ENCODE measurements at places on chromosomes 7 and 10.

- DNase-seq = no peak
Observed at GRCh38 chr7:51456-52068, 140.8 kb upstream of the FAM20C start.

DNA sequence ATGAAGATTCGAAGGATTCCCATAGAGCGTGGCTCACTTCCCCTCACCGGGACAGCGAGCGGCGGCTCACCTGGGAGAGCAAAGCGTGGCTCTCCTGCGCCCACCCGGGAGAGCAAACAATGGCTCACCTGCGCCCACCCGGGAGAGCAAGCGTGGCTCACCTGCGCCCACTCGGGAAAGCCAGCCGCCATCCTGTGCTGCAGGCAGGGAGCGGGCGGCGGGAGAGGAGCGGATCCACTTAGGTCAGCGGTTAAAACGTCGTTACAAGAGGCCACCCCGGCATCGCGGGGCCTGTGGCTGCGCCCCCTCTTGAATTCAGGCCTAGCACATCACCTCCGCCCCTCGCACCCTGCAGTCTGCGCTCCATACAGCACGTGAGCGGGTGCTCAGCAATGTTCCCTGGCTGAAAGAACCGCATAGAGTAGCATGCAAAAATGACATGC, 461 bp upstream of the FIGNL1 start:
- no peak for DNase-seq

DNA sequence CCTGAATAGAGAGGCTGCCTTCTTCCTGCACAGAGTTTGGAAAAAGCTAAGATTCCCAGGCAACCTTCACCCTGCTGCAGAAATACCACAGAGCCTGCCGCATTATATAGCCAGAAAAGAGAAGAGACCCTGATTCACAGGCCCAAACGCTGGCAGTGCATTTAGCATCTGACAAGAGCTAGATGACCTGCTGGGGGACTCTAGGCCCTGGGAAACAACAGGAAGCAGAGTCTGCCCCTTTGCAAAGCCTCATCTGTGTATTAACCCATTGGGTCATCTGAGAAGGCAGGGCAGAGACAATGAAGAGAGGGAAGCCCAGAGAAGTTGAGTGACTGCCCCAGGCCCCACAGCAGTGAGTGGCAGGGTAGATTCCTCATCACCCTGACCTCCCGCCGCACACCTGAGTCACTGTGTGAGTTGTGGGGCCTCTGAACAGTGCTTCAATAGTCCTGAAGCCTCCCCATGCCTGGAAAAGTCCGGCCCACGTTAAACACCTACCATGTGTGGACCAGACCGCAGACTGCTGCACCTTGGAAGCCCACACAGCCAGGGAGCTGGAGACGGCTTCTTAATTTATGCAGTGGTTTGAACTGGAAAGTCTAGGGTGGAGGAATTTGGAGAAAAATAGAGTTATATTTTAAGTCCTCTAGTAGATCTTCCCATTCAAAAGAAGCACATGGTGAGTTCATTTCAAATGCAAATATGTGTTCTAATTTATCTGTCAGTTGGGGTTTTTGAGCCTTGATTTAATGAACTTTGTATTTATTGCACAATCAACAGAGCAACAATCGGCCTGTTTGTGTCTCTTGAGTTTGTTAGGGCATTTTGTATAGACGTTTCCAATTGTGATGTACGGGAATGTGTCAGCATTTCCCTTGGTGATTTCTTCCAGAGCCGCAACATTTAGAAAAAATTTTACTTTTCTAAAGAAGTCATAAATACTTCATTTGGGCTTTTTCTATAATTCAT, 80.4 kb upstream of the GPR26 start:
- no peak for DNase-seq

DNA sequence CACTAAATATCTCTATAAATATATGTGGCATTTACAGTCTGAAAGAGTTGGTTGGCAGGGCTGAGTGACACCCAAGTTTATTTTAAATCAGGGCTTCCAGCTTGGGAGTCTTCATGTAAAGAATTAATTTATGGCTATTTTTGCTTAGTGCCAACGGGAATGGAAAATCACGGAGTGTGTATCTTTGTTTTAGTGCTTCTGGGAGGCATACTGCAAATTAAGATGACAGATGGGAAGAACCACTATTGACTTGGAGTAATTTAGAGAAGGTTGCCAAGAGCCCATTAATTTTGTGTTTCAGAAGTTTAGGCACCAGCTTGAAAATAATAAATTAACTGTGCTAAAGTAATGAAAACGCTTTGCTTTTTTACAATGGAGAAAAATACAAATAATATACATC, 135.2 kb downstream of the GPR37 start:
- no peak for DNase-seq

DNA sequence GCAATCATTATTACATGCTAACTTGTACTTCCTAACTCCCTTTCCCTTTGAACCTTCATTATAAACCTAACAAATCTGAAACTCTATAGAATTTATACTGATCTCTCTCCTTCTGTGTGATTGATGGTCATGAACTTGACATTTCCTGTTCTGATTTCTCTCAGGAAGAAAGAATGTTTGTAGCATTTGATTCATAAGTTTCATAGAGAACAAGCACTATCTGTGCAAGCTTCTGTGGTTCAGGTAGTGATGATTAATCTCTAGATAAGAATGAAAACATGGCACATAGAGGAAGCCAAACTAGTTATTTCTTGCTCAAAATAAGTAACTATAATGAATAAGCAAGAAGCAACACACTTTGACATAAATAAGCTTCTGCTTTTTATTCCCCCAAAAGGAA, 34.2 kb downstream of the TFPI2 start:
- no peak for DNase-seq

GRCh38 chr10:55091691-55092328, 290.8 kb upstream of the PCDH15 start:
- DNase-seq = no peak

- no peak for DNase-seq
Observed at GRCh38 chr7:2063563-2064260, 169.0 kb downstream of the MAD1L1 start.

GRCh38 chr10:108275895-108276685, 1111.6 kb upstream of the SORCS1 start:
- no peak for DNase-seq

DNA sequence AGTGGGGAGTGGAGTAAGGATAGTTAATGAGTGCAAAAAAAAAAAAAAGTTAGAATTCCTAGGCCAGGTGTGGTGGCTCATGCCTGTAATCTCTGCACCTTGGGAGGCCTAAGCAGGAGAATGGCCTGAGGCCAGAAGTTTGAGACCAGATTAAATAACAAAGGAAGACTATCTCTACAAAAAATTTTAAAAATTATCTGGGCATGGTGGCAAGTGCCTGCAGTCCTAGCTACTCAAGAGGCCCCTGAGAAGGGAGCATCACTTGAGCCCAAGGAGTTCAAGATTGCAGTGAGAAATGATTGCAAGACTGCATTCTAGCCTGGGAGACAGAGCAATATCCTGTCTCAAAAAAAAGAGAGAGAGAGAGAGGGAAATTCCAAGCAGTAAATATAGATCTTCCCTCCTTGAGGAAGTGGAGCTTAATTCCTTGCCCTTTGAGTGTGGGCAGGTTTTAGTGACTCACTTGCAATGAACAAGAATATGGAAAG, 19.5 kb upstream of the CSTF2T start:
- DNase-seq = no peak

DNA sequence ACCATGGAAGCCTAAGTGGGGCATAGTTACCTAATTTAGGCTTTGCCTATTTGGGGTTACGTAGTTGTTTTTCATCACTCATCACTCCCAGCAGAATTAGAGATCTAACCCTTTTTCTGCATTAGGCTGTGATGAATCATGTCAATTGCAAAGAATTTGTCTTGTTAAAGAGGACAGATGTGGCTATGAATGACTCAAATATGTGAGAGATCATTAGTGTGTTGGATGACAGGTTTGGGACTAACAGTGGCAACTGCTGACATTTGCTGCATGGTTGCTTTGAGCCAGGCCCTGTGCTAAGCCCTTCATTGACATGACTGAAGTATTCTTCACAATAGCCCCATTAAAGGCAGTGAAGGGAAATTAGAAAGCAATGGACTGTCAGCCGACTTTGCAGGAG, 83.4 kb upstream of the BMPER start:
- no peak for DNase-seq

GRCh38 chr7:142420554-142421362, 162.9 kb upstream of the PRSS58 start:
- no peak for DNase-seq

DNA sequence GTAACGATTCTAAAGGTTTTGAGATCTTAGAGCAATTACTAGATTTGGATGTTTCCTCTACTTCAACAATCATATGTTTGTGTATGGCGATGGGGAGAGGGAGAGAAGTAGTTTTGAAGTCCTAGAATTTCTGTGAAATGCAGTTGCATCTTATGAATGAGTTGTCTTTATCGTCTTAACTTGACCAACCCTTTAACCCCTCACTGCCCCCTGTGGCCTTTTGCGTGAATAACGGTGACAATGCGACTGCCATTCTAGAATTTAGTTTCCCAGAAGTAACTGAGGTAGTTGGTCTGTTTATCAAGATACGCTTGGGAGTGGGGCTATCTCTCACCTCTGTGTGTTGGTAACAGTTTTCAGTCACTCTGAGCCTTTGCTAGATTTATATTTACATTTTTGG, 204.6 kb downstream of the HDAC9 start:
- DNase-seq = no peak

DNA sequence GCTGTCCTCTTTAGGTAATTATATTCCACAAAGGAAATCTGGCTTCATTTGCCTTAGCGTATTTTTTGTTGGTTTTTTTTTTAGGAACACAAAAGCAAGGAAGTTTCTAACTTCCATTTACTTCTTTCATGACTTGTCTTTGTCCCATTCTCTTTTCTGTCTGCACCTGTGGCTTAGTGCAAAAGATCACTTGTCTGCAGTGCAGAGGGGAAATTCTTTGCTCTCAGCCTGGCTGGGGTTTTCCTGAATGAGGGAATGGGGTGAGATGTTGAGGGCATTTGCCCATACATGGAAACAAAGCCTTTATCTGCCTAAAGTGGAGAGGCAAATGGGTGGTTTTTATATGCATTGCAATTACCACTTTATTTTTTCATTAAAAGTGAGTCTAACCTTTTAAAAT, 361.1 kb upstream of the IGFBP3 start:
- DNase-seq = no peak

DNA sequence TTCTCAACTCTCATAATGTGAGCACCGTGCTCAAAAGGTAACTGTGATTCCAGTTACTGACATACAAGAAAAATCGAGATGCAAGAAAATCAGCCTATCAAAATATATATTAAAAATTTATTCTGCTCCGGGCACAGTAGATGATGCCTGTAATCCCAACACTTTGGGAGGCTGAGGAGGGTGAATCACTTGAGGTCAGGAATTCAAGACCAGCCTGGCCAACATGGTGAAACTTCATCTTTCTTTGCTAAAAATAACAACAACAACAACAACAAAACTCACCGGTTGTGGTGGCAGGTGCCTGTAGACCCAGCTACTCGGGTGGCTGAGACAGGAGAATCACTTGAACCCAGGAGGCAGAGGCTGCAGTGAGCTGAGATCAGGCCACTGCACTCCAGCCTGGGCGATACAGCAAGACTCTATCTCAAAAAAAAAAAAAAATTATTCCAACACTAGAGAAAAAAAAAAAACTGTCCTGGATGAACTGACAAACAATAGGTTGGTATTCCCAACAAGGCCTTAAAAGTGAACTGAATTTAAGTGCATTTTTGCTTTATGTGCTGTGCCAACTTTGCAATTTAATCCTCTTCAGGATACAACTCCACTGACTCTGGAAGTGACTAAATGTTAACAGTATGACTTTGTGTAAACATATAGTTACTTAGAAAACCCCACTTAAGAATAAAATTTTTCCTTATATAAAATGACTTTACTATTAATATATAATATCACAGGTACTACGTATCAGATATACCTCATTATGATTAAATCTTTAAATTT, 51.1 kb downstream of the JMJD1C start:
- DNase-seq = no peak

DNA sequence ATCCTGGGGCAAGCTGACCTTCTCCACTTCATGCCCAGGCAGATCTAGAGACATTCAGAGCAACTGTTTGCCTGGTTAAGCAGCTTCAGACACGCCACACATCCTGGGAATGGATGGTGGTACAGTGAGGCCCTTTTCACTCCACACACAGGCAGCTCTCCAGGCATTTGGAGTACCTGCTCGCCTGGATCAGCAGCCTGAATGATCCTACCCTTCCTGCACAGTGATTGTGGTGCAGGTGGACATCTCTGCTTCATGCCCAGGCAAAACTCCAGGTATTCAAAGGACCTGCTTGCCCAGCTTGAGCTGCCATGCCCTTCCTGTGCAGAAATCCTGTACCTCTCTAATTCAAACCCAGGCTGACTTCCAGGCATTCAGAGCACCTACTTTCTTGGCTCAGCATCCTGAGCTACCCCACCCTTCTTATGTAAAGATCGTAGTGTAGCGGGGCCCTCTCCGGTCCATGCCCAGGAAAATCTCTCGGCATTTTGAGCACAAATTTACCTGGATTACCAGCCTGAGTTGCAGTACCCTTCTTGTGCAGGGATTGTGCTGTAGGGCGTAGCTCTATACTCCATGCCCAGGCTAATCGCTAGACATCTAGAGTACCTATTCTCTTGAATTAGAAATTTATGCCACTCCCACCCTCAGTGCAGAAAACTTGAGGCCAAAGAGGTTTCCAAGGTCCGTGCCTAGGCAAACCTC, 972.8 kb downstream of the ANKRD7 start:
- DNase-seq = no peak

DNA sequence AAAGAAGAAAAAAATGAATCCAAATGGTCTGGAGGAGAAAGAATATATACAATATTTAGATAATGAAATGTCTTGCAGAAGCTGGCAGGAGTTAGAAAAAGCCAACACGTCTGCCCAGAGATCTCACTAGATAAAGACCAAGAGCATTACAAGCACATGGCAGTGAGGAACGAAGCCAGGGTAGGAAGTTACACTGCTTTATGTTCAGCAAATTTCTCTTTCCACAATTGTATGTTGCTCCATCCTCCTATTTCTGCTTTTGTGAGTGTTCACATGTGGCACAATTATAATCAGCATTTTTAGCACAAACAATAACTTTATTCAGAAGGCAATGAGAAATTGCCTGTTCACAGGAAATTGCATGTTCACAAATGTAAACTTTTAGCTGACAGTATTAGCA, 53.7 kb downstream of the LRRC17 start:
- no peak for DNase-seq

GRCh38 chr7:29113384-29114102, 32.8 kb downstream of the CPVL start:
- no peak for DNase-seq

- DNase-seq = no peak
Observed at GRCh38 chr7:150751702-150752101, 14.5 kb downstream of the GIMAP5 start.

GRCh38 chr7:24504040-24504439, 69.2 kb upstream of the PALS2 start:
- no peak for DNase-seq

DNA sequence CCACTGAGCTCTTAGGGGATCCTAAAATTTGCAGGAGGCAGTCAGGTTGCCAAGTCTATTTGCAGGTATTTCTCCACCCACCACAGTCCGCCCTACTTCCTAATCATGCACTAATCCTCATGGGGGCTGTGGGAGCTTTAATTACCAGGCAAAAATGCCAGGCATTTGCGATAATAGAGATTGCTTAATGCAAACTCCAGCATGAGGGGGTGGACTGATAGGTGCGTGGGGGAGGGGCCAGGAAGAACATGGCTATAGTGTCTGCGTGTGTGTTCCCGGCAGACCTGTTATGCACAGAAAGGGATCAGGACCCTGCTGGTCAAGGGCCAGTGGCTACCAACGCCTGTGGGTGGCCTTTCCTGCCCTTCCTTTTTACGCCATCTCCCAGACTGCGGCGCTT, 15.6 kb upstream of the AQP1 start:
- DNase-seq = no peak

Data from omental fat pad (tissue), 4 donors.